ENCODE measurements at places on chromosomes 7 and 10. TPM values are rescaled to one million over a fixed set of nuclear protein-coding genes. Genes with fewer than 3 reads are reported as not detected.

- no peak for DNase-seq
Measured at GRCh38 chr7:1045069-1046063, 1.0 kb downstream of the GPR146 start.

DNA sequence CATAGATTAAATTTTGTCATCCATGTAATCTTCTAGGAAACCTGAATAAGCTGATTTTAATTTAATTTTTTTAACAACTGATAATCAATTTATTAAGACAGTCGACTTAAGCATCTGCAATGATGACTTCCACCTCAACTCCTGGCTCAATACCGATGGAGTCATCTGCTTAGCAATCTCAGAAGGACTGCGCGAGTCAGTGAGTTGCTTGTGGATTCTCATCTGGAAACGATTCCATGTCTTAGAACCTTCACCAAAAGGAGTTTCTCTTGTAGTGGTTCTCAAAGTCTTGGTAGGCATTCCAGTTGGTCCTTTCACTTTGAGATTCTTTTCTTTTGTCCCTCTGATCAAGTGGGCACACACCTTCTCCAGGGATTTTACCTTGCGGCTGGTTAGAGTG lies 85.5 kb downstream of the XRCC2 start:
- DNase-seq, result no peak

DYNC1I1 gene
- not detected for total RNA-seq

DNA sequence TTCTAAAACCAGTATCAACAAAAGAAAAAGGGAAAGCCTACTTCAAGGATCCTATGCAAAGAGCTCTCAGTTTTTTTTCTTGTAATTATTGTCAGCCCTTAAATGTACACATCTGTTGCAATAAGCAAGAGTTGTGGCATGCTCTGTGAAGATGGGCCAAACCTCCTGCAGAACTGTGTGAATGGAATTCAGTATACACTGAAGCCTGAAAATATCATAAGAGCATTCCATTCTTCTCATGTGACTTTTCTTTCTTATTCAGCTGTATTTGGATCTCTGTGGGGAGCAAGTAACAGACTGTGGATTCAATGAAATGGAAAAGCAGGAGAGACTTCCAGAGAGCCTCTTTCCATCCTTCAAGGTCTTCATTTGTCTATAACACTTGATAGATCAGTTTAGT lies 130.7 kb downstream of the SAMD9 start:
- no peak for DNase-seq

TUBB8 gene
- not detected for total RNA-seq

GRCh38 chr10:119454990-119455389 lies 87.5 kb downstream of the RGS10 start:
- no peak for DNase-seq

TLL2 gene
- total RNA-seq, result not detected

DNA sequence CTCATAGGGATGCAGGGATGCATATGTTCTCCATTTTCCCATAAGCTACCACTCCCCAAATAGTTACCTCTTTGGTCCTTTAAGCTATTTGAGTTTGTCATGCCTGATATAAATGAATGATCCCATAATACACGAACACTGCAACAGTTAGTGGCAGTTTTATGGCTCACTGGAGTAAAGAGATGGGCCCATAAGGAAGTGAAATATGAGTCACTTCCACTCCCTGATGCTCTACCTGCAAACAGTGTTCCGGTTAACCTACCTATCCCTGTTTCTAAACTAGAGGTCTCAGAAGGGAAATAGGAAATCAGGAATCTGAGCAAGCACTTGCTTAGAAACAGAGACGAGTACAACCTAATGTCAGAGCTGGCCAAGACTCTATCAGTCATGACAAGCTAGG lies 71.7 kb downstream of the CALD1 start:
- DNase-seq, result no peak

GRCh38 chr10:130454543-130455000 lies 318.4 kb downstream of the GLRX3 start:
- DNase-seq, result no peak

- no peak for DNase-seq
Measured at GRCh38 chr10:79132681-79133381, 64.1 kb downstream of the ZMIZ1 start.

DNA sequence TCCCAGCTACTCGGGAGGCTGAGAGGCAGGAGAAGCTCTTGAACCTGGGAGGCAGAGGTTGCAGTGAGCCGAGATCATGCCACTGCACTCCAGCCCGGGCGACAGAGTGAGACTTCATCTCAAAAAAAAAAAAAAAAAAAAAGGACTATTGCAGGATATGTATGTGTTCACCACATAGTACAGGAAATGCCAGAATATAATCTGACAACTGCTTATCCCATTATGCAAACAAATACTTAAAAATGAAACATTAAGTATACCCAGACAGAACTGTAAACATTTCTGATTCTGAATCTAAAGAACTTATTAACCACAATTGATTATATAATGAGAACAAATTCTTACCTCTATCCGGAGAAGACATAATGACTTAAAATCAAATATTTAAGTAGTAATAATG lies 18.7 kb downstream of the DKK1 start:
- DNase-seq, result no peak

TSPAN33 gene
- 1.7 TPM for total RNA-seq

GRCh38 chr10:11145495-11145855 lies 127.8 kb downstream of the CELF2 start:
- DNase-seq, result no peak

DBNL gene
- total RNA-seq, result 49.7 TPM

RADIL gene
- total RNA-seq, result not detected

WDR91 gene
- 7.3 TPM for total RNA-seq

- DNase-seq, result no peak
Measured at GRCh38 chr10:46236941-46237681, 49.7 kb upstream of the ANTXRL start.

- no peak for DNase-seq
Measured at GRCh38 chr7:153070141-153070540, 310.6 kb downstream of the ACTR3B start.

GRCh38 chr7:47387506-47387905 lies 194.4 kb downstream of the TNS3 start:
- DNase-seq, result no peak

GRCh38 chr10:132810807-132811700 lies 25.1 kb upstream of the NKX6-2 start:
- DNase-seq, result no peak

DNA sequence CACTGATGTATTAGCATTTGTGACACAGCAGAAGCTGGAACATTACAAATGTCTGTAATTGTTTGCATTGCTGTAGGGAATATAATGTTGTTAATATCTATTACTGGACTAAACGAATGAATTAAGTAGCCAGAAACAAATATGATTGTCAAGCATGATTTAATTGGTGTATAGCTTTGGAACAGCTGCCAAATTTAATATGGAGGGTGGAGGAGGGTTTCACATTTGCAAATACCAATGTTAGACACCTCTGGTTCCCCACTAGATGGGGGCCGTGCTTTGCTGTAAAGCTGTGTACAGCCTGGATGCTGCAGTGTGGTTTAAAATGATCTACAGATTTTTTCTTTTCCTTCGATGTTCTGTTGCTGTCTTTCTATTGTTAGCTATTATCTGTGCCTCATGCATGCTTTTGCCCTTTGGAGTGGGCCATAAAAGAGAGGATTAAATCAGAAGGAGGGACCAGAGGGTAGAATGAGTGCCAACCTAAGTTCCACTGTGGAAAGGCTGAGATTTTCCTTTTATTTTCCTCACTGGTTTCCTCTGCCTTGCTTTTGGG lies 23.1 kb downstream of the DNAJB9 start:
- DNase-seq, result peak; percentile 11

GRCh38 chr10:71345694-71346093 lies 26.6 kb downstream of the SLC29A3 start:
- DNase-seq, result no peak

All from MCF 10A (cell line).